Frontal cortex (tissue), 4 donors: ENCODE measurements at places on chromosomes 1 and 21. TPM values are rescaled to one million over a fixed set of nuclear protein-coding genes. Genes with fewer than 3 reads are reported as not detected.
A peak's percentile ranks its signal among the peaks of the same experiment; 100 is the strongest.

- no peak for DNase-seq
These were observed 3.2 kb downstream of the C1orf226 start for GRCh38 chr1:162384601-162385279.

DNA sequence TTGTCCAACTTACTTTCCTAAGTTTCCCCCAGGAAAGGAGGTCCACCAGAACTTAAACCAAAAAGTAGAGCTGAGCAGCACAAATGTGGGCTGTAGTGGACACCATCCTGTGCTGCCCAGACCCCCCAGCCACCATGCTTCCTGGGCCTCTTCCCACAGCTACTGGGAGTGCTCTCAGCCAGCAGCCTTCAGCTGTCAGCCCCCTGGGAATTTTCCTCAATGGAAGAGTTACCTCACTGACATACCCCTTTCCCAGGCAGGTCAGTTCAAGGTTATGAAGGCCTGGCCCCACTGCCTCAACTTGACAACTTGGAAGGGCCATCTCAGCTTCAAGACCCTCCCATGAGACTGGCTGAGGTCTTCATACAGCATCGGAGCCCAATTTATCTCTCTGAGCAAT, 47.7 kb downstream of the CDCP2 start:
- DNase-seq: no peak

DNA sequence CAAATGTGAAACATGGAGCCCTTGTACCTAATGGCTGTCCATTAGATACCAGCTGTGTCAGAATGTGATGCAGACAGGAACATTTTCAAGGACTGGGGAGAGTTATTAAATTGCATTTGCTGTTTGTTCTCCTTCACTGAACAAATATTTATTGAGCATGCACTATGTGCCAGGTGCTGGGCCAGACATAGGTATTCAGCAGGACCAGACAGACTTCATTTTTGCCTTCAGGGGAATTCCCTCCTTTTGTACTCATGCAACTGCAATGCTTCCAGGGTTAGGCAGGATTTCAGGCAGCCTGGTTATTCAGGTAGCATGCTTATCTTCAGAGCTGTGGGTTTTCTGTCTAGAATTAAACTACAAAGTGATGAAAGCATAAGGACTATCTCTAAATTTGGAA, 64.2 kb upstream of the SMYD2 start:
- DNase-seq: no peak

- no peak for DNase-seq
These were observed 57.8 kb upstream of the FASLG start for GRCh38 chr1:172601046-172601630.

GRCh38 chr1:44819196-44819607, 10.9 kb downstream of the BTBD19 start:
- DNase-seq: no peak

DNA sequence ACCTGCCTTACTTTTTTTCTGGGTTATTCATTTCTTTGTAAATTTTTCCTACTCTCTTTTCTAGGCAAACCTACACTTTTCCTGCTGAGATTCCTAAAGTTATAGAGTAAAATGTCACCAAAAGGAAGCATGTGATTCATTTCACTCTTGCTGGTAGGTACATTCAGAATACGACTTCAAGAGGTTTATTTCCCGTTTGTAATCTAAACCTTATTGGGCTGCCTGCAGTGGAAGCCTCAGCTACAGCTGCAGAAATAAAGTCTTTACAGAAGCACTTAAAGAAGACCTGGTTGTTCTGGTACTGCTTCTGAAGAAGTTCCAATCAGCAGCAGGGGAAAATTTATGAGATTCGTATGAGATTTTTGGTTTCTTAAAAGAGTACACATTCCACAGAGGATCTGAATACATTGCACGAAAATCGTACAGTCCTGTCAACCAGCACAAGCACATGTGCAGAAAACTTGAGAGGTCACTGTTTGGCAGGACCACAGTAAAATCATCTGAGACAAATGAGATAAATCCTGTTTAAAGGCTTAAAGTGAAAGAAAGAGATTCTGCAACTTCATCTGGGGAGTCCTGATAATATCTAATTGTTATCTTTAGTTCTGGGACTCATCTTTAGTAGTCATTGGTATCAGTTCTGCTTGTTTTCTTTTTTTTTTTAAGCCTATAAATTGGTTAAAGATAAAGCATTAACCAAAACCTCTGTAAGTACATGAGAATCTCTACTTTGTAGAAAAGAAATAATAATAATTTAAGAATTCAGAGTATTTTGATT, 109.9 kb upstream of the ADGRL2 start:
- DNase-seq: no peak

GRCh38 chr1:156571919-156572662, at the start of gene IQGAP3:
Gene IQGAP3 (minus strand): TSS chr1:156572565. CDS start chr1:156572529, 36 bp downstream.
- peak; percentile 64 for DNase-seq

The NUDT17 gene
- total RNA-seq: 2.4 TPM

The C4BPB gene
- total RNA-seq: not detected

The MMEL1 gene
- 7.3 TPM for total RNA-seq

The SH2D1B gene
- total RNA-seq: not detected

The KPRP gene
- not detected for total RNA-seq
